Fibroblast of skin of right quadriceps (primary cell): ENCODE measurements at places on chromosomes 12 and 14.

GRCh38 chr12:74945771-74946198, 263.9 kb downstream of the KCNC2 start:
- no peak for DNase-seq

DNA sequence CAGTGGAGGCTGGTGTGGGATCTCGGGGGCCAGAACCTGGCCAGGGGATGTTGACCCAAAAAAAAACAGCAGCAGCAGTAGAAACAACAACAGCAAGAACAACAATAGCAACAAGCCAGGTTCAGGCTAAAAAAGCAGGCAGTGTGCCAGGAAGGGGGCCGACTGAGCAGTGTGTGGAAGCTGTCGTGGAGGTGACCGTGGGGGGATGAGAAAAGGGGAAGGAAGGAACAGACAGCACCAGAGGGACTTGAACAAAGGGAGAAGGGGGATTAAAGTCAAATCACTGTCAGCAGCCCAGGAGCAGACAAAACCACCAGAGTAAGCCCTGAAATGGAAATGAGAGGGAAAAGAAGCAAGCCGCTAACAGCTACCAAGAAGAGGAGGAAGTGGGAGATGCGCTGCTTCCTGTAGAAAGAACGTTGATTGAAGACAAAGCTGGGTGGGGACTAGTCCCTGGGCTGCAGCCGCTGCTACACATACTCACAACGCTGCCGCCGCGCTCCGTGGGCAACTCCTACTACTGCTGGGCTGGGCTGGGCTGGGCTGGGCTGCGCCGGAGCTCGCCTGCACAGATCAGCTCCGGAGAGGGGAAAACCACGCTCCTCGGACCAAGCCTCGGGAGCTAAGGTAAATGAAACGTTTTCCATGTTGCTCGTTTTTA, at the start of gene GNG2:
Gene GNG2, plus strand, starts transcription at position 449 of the 661 bp plus-strand sequence. CDS start 90,067 bp downstream, outside the sequence.
- peak; percentile 82 for DNase-seq

GRCh38 chr12:87008785-87009384, 752.7 kb upstream of the MGAT4C start:
- DNase-seq = no peak

GRCh38 chr12:39813776-39814175, 194.2 kb upstream of the ABCD2 start:
- peak; percentile 46 for DNase-seq

GRCh38 chr12:31206038-31206670, 119.8 kb downstream of the SINHCAF start:
- peak; percentile 82 for DNase-seq

DNA sequence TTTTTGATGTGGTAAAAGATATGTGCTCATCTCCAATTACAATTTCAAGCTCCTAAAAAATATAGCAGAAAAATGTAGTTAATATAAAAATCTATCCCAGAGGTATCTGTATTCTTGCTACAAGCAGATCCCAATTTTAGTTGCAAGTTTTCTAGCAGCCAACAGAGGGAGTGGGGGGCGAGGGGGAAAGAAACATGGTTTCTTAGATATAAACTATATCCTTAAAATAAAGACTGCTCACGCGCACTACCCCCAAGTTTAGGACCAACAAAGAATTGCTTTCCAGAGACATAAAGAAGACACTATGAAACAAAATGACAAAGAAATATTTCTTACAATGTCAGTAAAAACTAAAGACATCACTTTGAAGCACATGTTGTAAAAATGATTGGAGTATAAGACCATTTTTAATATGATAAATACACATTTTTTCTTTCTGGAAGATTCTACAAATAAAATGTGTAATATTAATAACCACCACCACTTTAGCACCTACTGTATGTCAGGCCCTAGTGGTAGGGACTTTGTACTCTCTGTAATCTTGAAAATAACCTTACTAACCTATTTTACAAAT, 5.4 kb downstream of the MAGOHB start:
- no peak for DNase-seq

- no peak for DNase-seq
These were observed 121.6 kb downstream of the VEZT start for GRCh38 chr12:95339086-95339788.

DNA sequence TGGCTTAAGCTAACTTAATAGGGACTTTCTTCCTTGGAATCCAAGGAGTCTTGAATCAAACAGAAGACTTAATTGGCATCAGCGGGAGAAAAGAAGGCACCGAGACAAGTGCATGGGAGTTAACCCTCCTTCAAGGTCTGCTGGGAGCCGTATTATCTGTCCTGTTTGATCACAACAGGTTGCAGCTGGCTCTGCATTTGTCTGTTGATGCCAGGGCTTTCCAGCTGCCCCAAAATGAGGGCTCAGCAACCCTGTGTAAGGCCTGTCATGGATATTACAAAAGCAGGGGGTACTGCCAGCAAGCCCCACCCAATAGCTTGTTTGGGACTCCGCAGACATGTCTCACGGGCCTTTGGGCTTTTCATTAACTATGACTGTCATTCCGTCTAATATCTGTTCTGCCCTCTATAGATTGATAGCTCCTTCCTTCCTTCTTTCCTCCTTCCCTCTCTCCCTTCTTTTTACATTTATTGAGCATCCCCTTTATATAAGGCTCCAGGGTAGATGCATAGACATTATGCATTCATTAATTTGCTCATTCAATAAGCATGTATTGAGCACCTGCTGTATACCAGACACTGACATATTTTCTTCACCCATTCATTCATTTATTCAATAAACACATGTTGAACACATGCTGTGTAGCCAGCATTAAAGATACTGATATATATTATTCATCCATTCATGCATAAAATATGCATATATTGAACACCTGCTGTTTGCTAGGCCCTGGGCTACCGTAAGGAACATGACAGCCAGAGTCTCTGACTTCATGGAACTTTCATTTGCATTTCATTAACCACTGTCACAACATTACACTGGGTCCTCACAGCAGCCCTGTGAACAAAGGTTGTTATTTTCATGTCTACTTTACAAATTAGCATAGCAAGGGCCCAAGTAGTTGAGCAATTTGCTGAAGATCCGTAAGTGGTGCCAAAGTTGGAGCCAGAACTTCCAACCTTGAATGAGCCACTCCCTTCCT, 56.2 kb downstream of the SVOP start:
- DNase-seq = no peak

GRCh38 chr14:22002860-22003284, 329.3 kb upstream of the OR4E1 start:
- DNase-seq = no peak

DNA sequence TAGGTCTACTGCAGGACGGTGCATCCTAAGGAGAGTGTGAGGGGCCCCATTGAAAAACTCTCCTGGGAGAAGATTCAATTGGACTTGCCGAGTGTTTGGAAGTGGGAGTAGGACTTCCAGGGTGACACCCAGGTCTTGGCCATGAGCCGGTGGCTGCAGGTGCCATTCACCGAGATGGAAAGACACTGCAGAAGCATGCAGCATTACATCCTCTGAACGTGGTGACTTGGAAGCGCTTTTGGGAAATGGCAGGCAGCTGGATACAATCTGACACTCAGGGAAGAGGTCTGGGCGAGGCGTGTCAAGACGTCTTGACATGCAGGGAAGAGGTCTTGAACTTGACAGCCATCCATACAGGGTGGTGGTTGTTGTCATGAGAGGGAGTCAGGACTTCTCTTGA, 126.9 kb downstream of the PAPOLA start:
- no peak for DNase-seq

DNA sequence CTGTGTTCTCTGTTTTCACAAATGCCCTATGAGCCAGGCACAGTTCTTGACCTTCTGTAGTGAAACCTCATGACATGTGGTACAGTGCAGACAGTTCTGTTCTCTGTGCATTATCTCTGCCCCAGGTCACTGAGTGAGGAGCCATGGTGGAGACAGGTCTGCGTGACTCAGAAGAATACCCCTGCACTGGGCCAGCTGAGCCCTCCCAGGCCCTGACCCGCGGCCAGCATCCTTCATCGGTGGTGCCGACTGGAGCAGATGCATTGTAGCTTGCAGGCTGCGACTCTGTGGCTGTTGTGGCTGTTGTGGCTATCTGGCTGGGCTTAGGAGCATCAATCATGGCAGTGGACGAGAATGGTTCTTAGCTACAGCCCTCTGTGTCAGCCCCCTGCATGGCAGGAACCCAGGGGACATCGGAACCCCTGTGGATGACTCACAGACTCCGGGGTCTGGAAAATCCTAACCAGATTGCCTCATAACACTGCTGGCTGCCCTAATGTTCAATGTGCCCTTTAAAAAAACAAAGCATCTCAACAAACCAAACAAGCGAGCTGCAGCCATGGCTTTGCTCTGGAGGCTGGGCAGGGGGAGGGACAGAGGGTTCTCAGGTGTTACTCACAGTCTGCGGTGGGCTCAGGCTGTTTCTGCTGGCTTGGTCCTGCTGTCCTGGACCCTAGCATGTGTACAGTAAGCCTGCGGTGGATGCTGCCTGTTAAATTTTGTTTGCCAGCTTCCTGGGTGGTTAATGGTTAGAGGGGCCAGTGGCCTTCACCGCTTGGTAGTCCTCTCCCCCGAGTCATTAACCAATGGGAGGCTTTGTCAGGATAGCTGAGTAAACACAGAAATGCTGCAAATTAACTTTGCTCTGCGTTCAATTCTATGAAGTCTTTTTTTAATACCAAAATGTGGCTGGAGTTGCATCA, at the start of gene SERPINA6:
Gene SERPINA6, minus strand, starts transcription at position 689 of the 923 bp plus-strand sequence. CDS start 8,688 bp downstream, outside the sequence.
- DNase-seq = peak; percentile 22

GRCh38 chr12:52353766-52354165, 13.5 kb downstream of the KRT85 start:
- DNase-seq = no peak

GRCh38 chr12:3342051-3342450, 149.0 kb upstream of the PRMT8 start:
- DNase-seq = peak; percentile 34

DNA sequence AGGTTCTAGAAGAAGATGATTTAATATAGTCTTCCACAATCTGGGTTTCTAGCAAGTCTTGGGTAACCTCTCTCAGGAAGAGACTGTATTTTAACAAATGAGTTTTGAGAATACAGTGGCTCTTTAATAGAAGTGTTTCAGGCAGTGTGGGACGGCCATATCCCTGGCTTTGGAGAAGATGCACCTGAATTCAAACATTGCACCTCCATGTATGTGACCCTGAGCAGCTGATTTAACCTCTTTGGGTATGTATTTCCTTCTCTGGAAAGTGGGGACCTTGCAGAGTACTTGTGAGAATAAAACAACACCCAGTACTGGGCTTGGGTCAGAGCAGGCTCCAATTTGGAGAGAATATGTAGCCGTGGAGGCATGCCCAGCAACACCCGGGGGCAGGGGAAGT, 15.8 kb upstream of the VRK1 start:
- no peak for DNase-seq

DNA sequence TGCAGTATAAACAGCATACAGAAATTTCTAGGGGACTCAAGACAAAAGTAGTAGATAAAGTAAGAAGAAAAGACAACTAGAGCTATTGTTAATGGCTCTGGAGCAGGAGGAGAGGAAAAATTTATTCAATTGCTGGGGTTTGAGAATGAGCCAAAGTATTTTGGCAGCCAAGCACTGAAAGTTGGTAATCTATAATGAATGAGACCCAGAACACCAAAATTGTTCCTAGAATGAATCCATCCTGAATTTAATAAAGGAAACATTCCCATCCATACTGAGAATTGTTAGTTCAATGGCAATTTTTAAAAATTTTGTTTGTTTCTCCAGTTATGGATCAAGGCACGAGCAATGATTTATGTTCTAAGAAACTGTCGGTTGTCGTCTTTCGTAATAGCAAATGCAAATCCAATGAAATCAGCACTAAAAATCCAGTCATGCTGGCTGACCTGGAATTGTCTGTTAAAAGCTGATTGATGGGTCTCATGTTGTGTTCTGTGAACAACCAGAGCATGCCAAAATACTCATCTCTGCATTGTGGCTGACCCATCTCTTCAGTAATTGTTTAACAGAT, 170.9 kb upstream of the LMNTD1 start:
- DNase-seq = peak; percentile 81

DNA sequence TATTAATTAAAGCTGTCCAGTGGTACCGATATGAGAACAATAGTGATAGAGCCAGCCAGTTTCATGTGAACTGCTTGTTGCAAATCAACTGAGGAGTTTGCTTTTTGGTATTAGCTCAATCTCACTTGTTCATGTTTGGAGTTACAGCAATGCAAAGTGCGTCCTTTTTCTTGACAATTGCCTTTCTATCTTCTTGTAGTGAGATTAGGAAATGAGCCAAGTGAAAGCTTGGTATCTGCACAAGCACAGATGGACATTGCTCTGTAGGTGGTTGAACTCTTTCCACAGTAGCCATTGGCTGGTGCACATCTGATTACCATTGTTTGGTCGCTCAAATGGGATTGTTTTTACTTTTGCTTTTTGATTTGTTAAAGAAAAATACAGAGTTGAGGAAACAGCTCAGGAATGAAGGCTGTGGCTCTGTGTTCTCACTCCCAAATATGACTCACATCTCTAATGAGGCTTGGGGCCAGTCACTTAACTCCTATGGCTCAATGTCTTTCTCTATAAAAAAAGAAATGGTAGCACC, 241.4 kb downstream of the BMP4 start:
- peak; percentile 51 for DNase-seq

DNA sequence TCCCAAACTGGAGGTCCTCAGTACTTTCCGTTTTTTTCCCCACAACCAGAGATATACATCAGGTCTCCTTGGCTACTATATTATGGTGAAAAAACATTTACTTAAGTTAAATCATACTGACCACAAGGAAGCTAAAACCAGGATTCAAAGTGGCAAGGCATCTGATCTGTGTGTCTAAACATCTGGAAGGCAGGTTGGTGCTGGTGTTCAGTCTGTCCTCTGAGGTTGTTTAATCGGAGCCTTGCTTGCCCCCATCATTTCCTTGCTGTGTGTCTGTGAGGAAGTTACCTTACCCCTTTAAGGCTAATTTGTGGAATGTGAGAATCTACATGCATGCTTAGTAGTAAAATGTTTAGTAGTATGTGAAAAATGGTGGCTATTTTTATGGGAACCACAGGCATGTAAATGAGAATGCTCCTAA, 75.6 kb downstream of the GALNT4 start:
- peak; percentile 67 for DNase-seq

GRCh38 chr14:34501004-34501580, 38.4 kb downstream of the EAPP start:
- DNase-seq = no peak

DNA sequence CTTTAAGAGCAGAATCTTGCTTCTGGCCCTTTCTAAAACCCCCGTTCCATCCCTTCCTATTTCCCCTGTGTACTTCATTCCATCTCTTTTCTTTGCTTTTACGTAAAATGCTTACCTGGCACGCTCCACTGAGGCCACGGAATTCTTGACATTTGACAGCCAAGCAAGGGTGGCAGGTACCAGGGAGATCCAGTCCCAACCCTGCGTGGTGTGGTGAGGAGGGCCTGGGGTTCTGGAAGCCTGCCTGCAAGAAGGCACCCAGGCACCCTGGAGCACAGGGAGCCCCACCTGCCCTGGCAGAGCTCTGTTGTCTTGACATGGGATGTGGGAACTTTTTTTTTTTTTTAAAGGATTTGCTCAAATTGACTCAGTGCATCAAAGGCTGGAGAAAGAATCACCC, 48.6 kb downstream of the ITPK1 start:
- no peak for DNase-seq

DNA sequence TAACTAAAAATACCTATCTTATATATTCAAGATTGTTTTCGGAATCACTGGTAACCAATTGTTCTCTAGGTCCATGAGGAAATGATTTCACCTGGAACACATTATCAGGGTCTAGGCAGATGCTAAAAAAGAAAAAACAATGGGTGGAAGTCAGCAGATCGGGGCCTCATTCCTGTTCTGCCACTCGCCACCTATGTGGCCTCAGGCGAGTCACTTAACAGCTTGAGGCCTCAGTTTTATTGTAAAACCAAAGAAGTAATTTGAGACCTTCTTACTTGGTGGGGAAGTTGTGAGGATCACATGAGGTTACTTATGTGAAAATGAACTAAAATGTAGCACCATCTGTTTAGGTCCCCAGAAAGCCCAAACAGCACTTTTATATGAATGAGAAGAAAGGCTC, 6.2 kb upstream of the RNASE10 start:
- DNase-seq = no peak

- no peak for DNase-seq
These were observed 251.0 kb upstream of the SFSWAP start for GRCh38 chr12:131459773-131460365.
